Stimulated activated CD8-positive, alpha-beta memory T cell treated with anti-CD3 and anti-CD28 coated beads, Interleukin-4, amount 100 ng/mL, for 1 hour (primary cell): ENCODE measurements at places on chromosomes 7 and 10.

DNA sequence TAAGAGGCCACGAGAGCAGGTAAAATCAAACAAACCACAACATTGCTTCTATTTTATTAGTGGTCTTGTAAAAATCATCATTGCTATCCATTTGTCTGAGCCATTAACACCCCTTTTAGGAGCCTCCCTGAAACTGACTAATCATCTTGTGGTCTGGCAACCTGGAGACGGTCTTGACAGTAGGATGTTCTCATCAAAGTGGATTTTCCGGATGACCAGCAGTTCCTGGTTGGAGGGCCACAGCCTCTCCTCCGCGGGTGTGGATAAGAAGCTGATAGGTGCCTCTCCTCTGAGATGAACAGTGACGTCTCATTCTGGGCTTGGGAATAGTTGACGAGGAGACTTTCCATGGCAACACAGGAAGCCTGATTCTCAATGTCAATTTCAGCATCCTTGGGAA lies 490.7 kb downstream of the TYW1 start:
- no peak for DNase-seq

DNA sequence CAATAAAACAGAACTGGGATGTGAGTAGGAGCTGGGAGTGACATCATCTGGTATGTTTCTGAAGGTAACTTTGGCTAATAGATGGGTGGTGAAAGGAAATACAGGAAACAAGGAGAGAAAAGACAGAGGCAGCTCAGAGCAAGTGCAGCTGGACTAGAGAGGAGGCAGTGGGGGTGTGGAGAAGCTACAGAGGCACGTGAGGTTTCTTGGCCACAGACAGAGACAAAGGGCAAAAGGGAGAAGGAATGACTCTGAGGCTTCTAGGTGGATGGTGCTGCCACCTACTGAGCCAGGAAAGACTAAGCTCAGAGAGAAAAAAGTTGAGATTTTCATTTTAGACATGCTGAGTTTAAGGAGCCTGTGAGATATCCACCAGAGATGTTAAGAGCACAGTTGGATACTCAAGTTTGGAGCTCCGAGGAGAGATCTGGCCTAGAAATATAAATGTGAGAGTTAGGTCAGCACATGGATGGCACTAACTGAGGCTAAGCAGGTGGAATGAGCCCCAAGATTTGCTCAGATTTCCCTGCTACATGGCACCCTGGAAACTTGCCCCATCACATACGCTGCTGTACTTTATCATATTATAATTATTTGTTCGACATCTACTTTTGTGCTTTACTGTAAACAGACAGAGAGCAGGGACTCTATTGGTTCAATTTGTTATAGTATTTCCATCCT lies 293.0 kb upstream of the IMMP2L start:
- no peak for DNase-seq

DNA sequence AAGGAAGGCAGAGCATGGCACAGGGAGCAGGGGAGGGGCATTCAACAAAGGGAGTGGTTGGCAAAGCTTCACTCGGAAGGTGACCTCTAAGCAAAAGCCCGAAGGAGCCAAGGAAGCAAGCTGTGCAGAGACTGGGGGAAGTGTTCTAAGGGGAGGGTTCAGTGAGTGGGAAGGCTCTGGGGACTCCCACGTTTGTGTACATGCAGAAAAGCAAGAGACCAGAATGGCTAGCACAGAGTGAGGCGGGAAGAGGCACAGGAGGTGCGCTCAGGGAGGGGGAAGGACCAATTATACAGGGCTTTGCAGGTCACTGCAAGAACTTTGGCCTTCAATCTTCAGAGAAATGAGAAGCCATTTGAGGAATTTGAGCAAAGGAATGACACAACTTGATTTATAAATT lies 7.4 kb downstream of the ARHGAP21 start:
- DNase-seq, result no peak

DNA sequence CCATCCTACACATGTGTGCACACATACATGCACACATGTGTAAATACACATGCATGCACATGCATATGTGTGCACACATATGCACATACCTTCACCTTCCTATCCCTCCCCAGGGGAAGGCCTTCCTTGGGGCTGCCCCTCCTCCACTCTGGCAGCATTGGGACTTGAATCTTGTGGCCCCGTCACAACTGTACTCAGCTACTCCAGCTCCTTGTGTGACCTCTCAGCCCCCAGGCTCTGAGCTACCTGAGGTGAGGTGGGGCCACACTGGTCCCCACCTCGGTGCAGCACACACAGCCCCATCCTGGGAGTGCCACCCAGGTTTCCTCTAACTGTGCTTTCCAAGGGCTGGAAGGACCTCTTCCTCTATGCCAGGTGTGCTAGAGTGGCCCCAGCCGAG lies 116.0 kb downstream of the LHPP start:
- DNase-seq, result no peak

- DNase-seq, result no peak
These were observed 817.3 kb downstream of the DNAJB9 start for GRCh38 chr7:109386959-109387358.

- no peak for DNase-seq
These were observed 266.6 kb upstream of the GNAI1 start for GRCh38 chr7:79868010-79868409.

- no peak for DNase-seq
These were observed 82.6 kb upstream of the SLF2 start for GRCh38 chr10:100829933-100830727.

GRCh38 chr10:127207081-127207480 lies 10.7 kb upstream of the INSYN2A start:
- DNase-seq, result no peak

DNA sequence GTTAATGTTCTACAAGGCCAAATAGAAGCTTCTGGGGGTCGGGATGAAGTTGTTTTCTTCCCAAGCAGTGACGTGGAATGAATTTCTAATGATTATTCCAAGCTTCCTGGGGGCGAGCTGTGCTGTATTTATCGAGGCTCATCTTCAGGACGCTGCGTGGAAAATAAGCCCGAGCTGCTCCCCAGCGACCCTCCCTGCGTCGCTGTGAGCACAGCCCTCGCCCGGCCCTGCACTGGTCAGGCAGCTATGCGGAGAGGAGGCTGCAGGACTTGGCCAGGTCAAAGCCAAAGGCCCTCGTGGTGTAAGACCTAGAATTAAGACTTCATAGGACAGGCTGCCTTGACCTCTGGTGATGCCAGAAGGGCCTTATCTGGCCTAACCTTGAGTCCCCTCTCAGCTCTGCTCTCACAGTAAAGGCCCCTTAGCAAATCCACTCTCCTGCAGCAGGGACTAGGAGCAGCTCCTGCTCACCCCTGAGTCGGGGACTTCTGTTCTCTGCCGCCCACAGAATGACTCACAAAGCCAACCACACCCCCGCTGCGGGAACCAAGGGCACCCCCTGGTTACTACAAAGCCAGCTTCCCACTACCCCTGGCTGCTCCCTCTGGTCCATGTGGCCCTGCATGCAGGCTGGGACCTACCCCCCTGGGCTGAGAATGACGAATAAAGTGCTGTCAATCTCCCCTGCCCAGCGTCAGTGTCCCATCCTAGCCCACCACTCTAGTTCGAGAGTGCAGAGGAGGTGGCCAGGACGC lies 501.6 kb downstream of the TCERG1L start:
- DNase-seq, result no peak

DNA sequence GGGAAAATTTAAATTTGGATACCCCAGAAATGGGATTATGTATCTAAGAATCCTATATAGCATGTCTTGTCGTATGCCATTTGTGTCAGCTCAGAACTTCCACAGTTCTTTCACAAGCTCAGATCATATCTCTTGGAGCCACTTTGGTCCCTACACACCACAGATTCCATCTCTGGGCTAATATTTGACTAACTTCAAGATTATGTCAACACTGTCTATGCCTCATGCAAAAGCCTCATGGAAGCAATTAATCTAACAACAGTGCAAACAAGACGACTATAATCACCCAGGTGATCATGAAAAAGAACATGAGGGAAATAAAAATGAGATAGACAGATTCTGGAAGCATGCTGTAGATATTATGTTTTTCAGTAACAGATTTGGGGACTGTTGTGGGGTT lies 189.1 kb downstream of the LRRTM3 start:
- DNase-seq, result no peak

- no peak for DNase-seq
These were observed 14.2 kb downstream of the MYL10 start for GRCh38 chr7:101614939-101615302.

- DNase-seq, result no peak
These were observed 143.8 kb downstream of the ZNF248 start for GRCh38 chr10:37713642-37714041.

DNA sequence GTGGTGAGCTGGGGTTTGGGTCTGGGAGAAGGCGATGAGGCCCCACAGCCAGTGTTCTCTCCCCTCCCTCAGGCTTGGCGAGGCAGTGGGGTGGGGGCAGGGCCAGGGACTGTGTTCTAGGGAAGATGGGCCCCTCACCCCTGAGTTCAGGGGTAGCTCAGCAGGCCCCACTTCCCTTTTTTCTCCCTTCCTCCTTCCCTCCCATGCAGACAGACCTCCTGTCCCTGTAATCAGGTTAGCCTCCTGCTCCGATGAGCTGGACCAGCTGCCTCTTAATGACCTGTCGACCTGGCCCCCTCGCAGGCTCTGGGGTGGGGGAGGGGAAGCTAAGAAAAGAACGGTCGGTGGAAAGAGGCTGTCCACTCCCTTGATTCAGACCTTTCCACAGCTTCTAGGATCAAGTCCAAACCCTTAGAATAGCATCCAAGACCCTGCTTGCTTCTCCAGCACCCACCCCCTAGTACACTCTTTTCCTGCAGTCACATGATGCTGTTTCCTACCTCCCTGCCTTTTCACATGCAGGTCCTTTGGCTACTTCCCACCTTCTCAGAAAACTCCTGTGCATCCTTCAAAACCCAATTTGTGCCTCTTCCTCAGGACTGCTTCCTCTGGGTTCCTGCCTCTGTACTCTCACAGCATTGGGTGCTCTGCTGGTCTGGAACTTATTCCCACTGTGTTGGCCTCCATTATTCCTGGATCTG lies 64.1 kb downstream of the ZMIZ1 start:
- DNase-seq, result no peak
